Activated T-cell treated with anti-CD3 and anti-CD28 coated beads, Interleukin-2, amount 50 U/mL, for 24 hours (primary cell): ENCODE measurements at places on chromosomes 13 and 19.
A peak's percentile ranks its signal among the peaks of the same experiment; 100 is the strongest.

- no peak for DNase-seq
- H3K4me1 ChIP-seq = peaks cover 6% of the 10 kb centered on the region
- H3K27me3 ChIP-seq = peaks cover 3% of the 10 kb centered on the region
- no peak overlapping the region for H3K4me3 ChIP-seq
Observed at GRCh38 chr13:46360604-46361003, 26.4 kb downstream of the RUBCNL start.

- peaks cover 24% of the 10 kb centered on the region for H3K36me3 ChIP-seq
- no peak overlapping the region for H3K27ac ChIP-seq
- no peaks in the 10 kb centered on the region for H3K27me3 ChIP-seq
- no peak overlapping the region for H3K4me3 ChIP-seq
- no peak for DNase-seq
Observed at GRCh38 chr19:49843265-49843664, 7.7 kb upstream of the PTOV1 start.

DNA sequence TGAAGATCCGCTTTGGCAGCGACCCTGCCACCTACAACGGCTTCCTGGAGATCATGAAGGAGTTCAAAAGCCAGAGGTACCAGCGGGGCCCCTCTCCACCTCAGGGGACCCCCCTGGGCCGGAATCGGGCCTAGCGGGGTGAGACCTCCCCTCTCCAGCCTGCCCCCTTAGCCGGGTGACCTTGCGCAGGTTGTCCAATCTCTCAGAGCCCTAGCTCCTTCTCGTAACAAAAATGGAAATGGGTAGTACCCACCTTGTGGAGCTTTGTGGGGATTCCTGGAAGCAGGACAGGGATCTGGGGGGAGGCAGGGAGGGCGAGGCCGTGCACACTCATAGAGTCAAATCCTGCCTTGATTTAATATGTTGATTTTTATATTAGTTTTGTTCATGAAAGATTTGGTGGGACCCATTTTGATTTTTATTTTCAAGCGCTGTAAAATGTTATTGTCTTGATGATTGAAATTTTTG lies 658 bp downstream of the SIN3B start:
- DNase-seq = no peak
- H3K4me1 ChIP-seq = peaks cover 41% of the 10 kb centered on the region
- peak overlapping the region; percentile 87 for H3K27ac ChIP-seq
- peak overlapping the region; percentile 86 for H3K4me3 ChIP-seq
- H3K36me3 ChIP-seq = peaks cover 45% of the 10 kb centered on the region

GRCh38 chr13:46182491-46182877 lies 507 bp upstream of the LCP1 start:
- no peak for DNase-seq
- peaks cover 51% of the 10 kb centered on the region for H3K4me1 ChIP-seq
- H3K36me3 ChIP-seq = peaks cover 43% of the 10 kb centered on the region
- H3K4me3 ChIP-seq = peak overlapping the region; percentile 97
- no peaks in the 10 kb centered on the region for H3K27me3 ChIP-seq
- peak overlapping the region; percentile 98 for H3K27ac ChIP-seq

DNA sequence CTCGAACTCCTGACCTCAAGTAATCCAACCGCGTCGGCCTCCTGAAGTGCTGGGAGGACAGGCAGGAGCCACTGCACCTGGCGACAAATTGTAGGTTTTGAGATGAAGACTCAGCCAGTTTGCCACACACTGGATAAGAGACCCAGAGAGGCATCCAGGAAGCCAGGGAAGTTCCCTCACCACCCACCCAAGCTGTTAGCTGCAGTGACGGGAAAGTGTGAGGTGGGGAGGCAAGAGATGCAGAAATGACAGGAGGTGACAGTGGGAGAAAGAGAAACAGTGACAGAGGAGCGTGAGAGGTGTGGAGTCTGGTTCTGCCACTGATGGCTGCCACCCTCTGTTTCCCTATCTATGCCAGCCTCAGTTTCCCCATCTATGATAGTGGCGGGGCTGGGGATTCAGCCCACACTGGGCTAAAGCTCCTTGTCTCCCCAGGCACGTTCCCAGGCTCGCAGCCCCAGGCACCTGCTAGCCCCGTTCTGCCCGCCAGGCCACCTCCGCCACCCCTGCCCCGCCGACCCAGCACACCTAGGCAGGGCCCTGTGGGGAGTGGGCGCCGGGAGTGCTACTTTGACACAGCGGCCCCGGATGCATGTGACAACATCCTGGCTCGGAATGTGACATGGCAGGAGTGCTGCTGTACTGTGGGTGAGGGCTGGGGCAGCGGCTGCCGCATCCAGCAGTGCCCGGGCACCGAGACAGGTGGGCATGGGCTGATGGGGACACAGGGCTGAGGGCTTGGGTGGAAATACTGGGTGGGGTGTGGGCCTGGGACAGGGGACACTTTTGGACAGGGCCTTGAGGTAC lies 21.0 kb downstream of the LTBP4 start:
- H3K27ac ChIP-seq = no peak overlapping the region
- peaks cover 85% of the 10 kb centered on the region for H3K36me3 ChIP-seq
- peaks cover 25% of the 10 kb centered on the region for H3K4me1 ChIP-seq
- no peak overlapping the region for H3K4me3 ChIP-seq

DNA sequence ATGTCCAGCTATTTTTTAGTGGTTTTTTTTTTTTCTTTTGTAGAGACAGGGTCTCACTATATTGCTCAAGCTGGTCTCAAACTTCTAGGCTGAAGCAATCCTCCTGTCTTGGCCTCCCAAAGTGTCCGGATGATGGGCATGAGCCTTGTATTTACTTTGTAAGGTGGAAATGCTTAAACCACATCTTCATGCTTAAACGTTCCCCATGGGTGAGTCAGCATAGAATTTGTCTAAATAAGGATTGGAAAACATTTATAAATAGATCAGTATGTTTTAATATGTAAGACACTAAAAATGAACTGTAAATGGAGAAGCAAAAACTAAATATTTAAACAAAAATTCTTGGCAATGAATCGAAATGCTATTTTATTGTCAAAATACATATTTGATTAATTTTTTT lies 698.0 kb downstream of the PCDH9 start:
- no peak overlapping the region for H3K27ac ChIP-seq
- no peak for DNase-seq
- no peaks in the 10 kb centered on the region for H3K4me1 ChIP-seq
- H3K36me3 ChIP-seq = no peaks in the 10 kb centered on the region

GRCh38 chr13:96373597-96373996 lies 283.7 kb downstream of the HS6ST3 start:
- H3K36me3 ChIP-seq = no peaks in the 10 kb centered on the region
- no peak for DNase-seq
- no peaks in the 10 kb centered on the region for H3K27me3 ChIP-seq
- no peak overlapping the region for H3K27ac ChIP-seq
- no peak overlapping the region for H3K4me3 ChIP-seq

- no peaks in the 10 kb centered on the region for H3K36me3 ChIP-seq
- no peak overlapping the region for H3K27ac ChIP-seq
- no peak overlapping the region for H3K4me3 ChIP-seq
- peaks cover 7% of the 10 kb centered on the region for H3K27me3 ChIP-seq
Observed at GRCh38 chr19:44725684-44726083, 22.8 kb upstream of the BCL3 start.

DNA sequence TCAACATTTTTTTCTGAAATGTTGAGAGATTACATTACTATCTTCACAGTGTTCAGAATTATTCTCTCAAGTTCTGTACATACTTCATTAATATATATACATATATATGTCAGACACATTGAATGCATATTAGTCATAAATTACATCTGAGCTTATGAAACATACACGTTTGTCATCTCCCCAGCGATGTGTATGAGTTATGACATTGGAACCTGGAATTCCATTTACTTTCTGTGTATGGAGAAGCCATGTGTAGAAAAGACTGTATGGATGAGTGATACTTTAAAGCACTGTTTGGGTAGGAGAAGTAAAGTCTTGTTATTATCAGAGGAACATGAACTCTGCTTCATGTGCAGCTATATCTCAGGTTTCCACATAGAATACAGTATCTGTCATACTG lies 167.2 kb downstream of the FGF14 start:
- no peak overlapping the region for H3K27ac ChIP-seq
- no peaks in the 10 kb centered on the region for H3K36me3 ChIP-seq
- no peak for DNase-seq
- no peaks in the 10 kb centered on the region for H3K4me1 ChIP-seq

GRCh38 chr13:97659602-97660001 lies 225.6 kb downstream of the RAP2A start:
- H3K27me3 ChIP-seq = peaks cover 28% of the 10 kb centered on the region
- no peak for DNase-seq
- H3K4me3 ChIP-seq = no peak overlapping the region
- no peak overlapping the region for H3K27ac ChIP-seq
- no peaks in the 10 kb centered on the region for H3K36me3 ChIP-seq

- H3K27me3 ChIP-seq = peaks cover 31% of the 10 kb centered on the region
- peaks cover 5% of the 10 kb centered on the region for H3K4me1 ChIP-seq
- no peak for DNase-seq
- H3K4me3 ChIP-seq = no peak overlapping the region
Observed at GRCh38 chr19:55189403-55189835, 9.3 kb upstream of the SYT5 start.

GRCh38 chr13:97231829-97232196 lies 9.7 kb downstream of the MBNL2 start:
- DNase-seq = no peak
- no peak overlapping the region for H3K27ac ChIP-seq
- H3K27me3 ChIP-seq = no peaks in the 10 kb centered on the region
- peaks cover 24% of the 10 kb centered on the region for H3K36me3 ChIP-seq
- H3K4me1 ChIP-seq = peaks cover 57% of the 10 kb centered on the region
- H3K4me3 ChIP-seq = no peak overlapping the region

- no peak within 1 kb of the TSS for H3K27ac ChIP-seq
- peaks cover 78% of the 10 kb centered on the region for H3K27me3 ChIP-seq
- peaks cover 14% of the 10 kb centered on the region for H3K4me1 ChIP-seq
- DNase-seq = peak; percentile 66
Observed at GRCh38 chr19:45973553-45974338, at the start of gene NOVA2. TSS of gene NOVA2 (minus strand) at chr19:45973865. CDS start at chr19:45973351, 514 bp downstream.

DNA sequence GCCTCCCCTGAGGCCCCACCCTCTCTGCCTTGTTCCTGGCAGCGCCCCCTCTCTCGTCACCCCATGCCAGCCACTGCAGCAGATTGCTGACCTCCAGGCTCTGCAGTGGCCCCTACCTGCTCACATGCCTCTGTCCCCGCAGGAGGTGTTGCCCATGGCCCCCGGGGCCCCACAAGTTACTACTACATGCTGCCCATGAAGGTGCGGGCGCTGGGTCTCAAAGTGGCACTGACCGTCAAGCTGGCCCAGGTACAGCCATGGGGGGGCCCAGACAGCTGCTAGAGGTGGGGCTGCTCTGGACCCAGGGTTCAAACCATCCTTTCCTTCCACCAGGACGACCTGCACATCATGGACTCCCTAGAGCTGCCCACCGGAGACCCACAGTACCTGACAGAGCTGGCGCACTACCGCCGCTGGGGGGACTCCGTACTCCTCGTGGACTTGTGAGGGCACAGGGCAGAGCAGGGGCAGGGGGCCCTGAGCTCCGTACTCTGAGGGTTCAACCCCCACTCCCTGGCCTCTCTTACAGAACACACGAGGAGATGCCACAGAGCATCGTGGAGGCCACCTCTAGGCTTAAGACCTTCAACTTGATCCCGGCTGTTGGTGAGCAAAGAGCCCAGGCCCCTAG lies 6.2 kb downstream of the MRPL4 start:
- H3K4me1 ChIP-seq = peaks cover 47% of the 10 kb centered on the region
- no peaks in the 10 kb centered on the region for H3K27me3 ChIP-seq
- peaks cover 69% of the 10 kb centered on the region for H3K36me3 ChIP-seq
- DNase-seq = no peak
- peak overlapping the region; percentile 91 for H3K27ac ChIP-seq

DNA sequence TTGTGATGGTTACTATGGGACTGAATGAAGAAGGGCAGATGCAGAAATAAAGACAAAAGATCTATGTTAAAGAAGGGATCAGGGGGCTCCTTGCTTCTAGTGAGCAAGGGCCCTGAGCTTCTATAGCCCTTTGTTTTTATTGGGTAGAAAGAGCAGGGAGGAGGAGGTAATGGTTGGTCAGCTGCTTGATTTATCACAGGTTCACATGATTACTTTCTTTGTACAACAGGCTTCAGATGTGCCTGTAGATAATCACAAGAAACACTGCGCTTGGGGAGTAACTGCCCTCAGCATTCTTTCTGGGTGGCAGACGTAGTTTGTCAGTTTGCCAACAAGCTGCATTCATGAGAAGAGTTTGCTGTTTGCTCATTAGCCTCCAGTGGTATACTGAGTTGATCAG lies 4.8 kb upstream of the ZNF439 start:
- DNase-seq = no peak
- H3K4me3 ChIP-seq = no peak overlapping the region
- peaks cover 2% of the 10 kb centered on the region for H3K27me3 ChIP-seq
- H3K36me3 ChIP-seq = peaks cover 7% of the 10 kb centered on the region

- no peak for DNase-seq
- H3K36me3 ChIP-seq = no peaks in the 10 kb centered on the region
- H3K4me1 ChIP-seq = no peaks in the 10 kb centered on the region
- peaks cover 31% of the 10 kb centered on the region for H3K27me3 ChIP-seq
- no peak overlapping the region for H3K4me3 ChIP-seq
Observed at GRCh38 chr13:20206065-20206697, 13.4 kb upstream of the GJB2 start.

DNA sequence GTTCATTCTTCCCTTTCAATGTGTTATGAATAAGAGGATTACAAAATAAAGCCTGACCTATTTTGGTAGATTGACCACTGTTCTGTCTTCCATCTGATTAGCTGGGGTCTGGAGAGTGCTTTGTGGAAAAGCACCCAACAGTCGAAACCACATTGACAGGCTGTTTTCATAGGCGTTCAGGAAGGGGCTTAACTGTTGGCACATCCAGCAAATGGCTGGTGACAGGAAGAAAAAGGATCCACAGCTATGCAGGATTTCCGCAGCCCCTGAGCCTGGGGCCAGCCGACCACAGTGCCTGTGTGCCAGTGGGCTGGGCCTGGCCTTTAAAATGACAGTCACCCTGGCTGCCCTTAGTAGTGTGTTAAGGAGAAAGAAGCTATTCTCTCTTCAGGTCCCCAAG lies 113.3 kb downstream of the SIPA1L3 start:
- peaks cover 2% of the 10 kb centered on the region for H3K4me1 ChIP-seq
- H3K27ac ChIP-seq = no peak overlapping the region
- no peak overlapping the region for H3K4me3 ChIP-seq
- peaks cover 4% of the 10 kb centered on the region for H3K36me3 ChIP-seq

DNA sequence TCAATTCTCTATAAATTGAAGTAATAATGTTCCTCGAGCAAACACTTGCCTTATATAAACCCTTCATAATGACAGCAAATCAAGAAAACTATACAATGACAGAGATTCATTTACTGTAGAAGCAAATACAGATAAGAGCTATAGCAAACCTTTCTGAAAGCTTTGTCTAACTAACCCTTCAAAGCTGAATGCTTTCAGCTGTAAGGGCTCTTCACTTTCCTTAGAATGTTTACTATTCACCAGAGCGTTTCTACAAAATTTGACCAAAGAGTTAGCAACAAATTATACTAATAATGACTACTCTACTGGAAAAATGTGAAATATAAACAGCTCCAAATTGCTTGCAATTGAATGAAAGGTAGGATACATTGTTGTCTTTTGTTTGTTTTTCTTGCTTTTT lies 218.1 kb downstream of the SLITRK5 start:
- H3K27me3 ChIP-seq = no peaks in the 10 kb centered on the region
- no peak overlapping the region for H3K4me3 ChIP-seq
- no peaks in the 10 kb centered on the region for H3K4me1 ChIP-seq
- H3K36me3 ChIP-seq = no peaks in the 10 kb centered on the region
- DNase-seq = no peak

GRCh38 chr19:48896191-48896720 lies 2.3 kb downstream of the TULP2 start:
- H3K36me3 ChIP-seq = peaks cover 12% of the 10 kb centered on the region
- peak overlapping the region; percentile 29 for H3K4me3 ChIP-seq
- peak; percentile 69 for DNase-seq
- peaks cover 42% of the 10 kb centered on the region for H3K27me3 ChIP-seq

- H3K27ac ChIP-seq = no peak overlapping the region
- H3K36me3 ChIP-seq = no peaks in the 10 kb centered on the region
- H3K27me3 ChIP-seq = no peaks in the 10 kb centered on the region
- H3K4me1 ChIP-seq = no peaks in the 10 kb centered on the region
Observed at GRCh38 chr13:47639738-47640447, 361.2 kb downstream of the SUCLA2 start.
